ENCODE measurements at places on chromosomes 5 and 9. TPM values are rescaled to one million over a fixed set of nuclear protein-coding genes. Genes with fewer than 3 reads are reported as not detected.

GRCh38 chr9:137441289-137441934 is at the start of gene ENTPD8:
Gene ENTPD8, minus strand, starts transcription at chr9:137441357. Its CDS starts 3,072 bp downstream, at chr9:137438285.
- H3K4me1 ChIP-seq, result peaks cover 9% of the 10 kb centered on the region
- no peak within 1 kb of the TSS for H3K27ac ChIP-seq
- H3K27me3 ChIP-seq, result peaks cover 9% of the 10 kb centered on the region
- no peak for DNase-seq
- no peak within 1 kb of the TSS for H3K4me3 ChIP-seq

- no peaks in the 10 kb centered on the region for H3K27me3 ChIP-seq
- H3K4me1 ChIP-seq, result no peaks in the 10 kb centered on the region
- no peak overlapping the region for H3K27ac ChIP-seq
- no peaks in the 10 kb centered on the region for H3K36me3 ChIP-seq
- no peak for DNase-seq
Observed at GRCh38 chr5:178415353-178415752, 174.8 kb downstream of the COL23A1 start.

The RGP1 gene
- total RNA-seq, result 7.4 TPM

GRCh38 chr5:135248801-135249231 is 150.2 kb downstream of the MACROH2A1 start:
- peaks cover 44% of the 10 kb centered on the region for H3K4me1 ChIP-seq
- H3K4me3 ChIP-seq, result no peak overlapping the region
- DNase-seq, result no peak
- H3K27me3 ChIP-seq, result no peaks in the 10 kb centered on the region
- H3K27ac ChIP-seq, result no peak overlapping the region
- H3K36me3 ChIP-seq, result no peaks in the 10 kb centered on the region

The ATP10B gene
- total RNA-seq, result not detected

The NDUFB6 gene
- 70.3 TPM for total RNA-seq

- H3K27me3 ChIP-seq, result no peaks in the 10 kb centered on the region
- no peak for DNase-seq
- H3K4me3 ChIP-seq, result no peak overlapping the region
- H3K27ac ChIP-seq, result no peak overlapping the region
- H3K36me3 ChIP-seq, result no peaks in the 10 kb centered on the region
- peaks cover 11% of the 10 kb centered on the region for H3K4me1 ChIP-seq
Observed at GRCh38 chr9:116096046-116096445, 57.5 kb upstream of the PAPPA start.

DNA sequence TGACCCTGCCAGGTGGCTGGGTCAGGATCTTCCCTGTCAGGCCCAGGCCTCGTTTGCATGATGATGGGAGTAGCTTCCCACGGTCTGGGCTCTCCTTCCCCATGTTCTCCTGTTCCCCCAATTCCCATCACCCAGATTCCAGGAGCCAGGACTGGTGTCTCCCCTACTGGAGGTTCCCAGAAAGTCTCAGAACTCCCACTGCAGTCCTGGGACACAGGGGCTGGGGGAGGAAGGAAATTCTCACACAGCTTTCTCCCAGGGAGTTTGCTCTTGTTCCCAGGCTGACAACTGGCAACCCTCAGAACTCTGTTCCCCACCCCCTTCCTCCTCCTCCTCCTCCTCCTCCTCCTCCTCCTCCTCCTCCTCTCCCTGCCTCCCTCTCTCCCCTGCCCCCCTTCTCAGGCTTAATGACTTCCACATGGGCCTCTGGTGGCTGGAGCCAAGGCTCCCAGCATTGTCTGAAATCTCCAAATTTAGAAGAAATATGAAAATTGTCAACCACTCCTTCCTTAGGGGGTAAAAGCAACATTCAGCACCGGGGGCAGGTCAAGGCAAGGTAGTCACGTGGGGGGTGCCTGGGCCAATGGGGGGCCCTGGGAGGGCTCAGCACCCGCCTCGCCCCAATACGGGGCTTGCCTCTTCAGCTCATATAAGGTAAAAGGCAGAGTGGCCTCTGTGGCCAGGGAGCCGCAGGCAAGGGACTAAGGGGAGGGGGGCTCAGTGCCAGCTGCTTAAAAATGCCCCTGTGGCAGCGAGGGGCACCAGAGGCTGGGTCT is 27.3 kb upstream of the IL17B start:
- peak overlapping the region; percentile 52 for H3K4me3 ChIP-seq
- peaks cover 93% of the 10 kb centered on the region for H3K4me1 ChIP-seq
- peaks cover 40% of the 10 kb centered on the region for H3K36me3 ChIP-seq

GRCh38 chr5:60102961-60103693 is 209.6 kb upstream of the PDE4D start:
- H3K4me1 ChIP-seq, result no peaks in the 10 kb centered on the region
- no peak overlapping the region for H3K27ac ChIP-seq
- DNase-seq, result peak; percentile 11
- no peak overlapping the region for H3K4me3 ChIP-seq

- DNase-seq, result peak; percentile 16
- no peaks in the 10 kb centered on the region for H3K4me1 ChIP-seq
- H3K27me3 ChIP-seq, result peaks cover 9% of the 10 kb centered on the region
- no peak overlapping the region for H3K4me3 ChIP-seq
Observed at GRCh38 chr5:2721385-2722138, 29.9 kb downstream of the IRX2 start.

GRCh38 chr5:154196955-154197652 is 6.6 kb downstream of the GALNT10 start:
- peaks cover 55% of the 10 kb centered on the region for H3K4me1 ChIP-seq
- no peak overlapping the region for H3K4me3 ChIP-seq
- peaks cover 47% of the 10 kb centered on the region for H3K36me3 ChIP-seq
- H3K27ac ChIP-seq, result no peak overlapping the region
- DNase-seq, result no peak

DNA sequence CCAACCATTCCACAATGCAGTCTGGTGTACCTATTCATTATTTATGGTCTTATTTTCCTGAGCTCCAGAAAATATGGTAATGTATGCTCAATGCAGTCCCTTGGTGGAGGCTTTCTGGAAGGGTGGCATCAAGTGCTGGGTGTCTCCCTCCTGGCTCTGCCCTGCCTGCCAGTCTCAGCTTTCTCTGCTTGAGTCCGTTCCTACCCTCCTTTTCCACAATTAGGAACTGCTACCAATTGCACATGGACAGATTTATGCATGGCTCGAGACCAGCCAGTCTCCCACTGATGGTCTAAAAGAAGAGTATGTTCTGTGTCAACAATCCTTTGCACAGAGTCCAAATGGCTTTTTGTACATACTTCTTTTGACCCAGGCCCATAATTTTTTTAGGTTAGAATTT is 189.8 kb downstream of the TLE1 start:
- no peaks in the 10 kb centered on the region for H3K27me3 ChIP-seq
- no peaks in the 10 kb centered on the region for H3K36me3 ChIP-seq
- H3K4me3 ChIP-seq, result no peak overlapping the region
- H3K27ac ChIP-seq, result no peak overlapping the region
- no peak for DNase-seq
- H3K4me1 ChIP-seq, result peaks cover 11% of the 10 kb centered on the region

The ZDHHC12 gene
- 47.1 TPM for total RNA-seq

GRCh38 chr5:150320044-150320613 is 17.4 kb upstream of the ARSI start:
- H3K27me3 ChIP-seq, result no peaks in the 10 kb centered on the region
- no peak overlapping the region for H3K4me3 ChIP-seq
- H3K27ac ChIP-seq, result peak overlapping the region; percentile 38
- H3K36me3 ChIP-seq, result no peaks in the 10 kb centered on the region
- peak; percentile 75 for DNase-seq

The FOXD4L5 gene
- not detected for total RNA-seq

The ARID3C gene
- not detected for total RNA-seq

DNA sequence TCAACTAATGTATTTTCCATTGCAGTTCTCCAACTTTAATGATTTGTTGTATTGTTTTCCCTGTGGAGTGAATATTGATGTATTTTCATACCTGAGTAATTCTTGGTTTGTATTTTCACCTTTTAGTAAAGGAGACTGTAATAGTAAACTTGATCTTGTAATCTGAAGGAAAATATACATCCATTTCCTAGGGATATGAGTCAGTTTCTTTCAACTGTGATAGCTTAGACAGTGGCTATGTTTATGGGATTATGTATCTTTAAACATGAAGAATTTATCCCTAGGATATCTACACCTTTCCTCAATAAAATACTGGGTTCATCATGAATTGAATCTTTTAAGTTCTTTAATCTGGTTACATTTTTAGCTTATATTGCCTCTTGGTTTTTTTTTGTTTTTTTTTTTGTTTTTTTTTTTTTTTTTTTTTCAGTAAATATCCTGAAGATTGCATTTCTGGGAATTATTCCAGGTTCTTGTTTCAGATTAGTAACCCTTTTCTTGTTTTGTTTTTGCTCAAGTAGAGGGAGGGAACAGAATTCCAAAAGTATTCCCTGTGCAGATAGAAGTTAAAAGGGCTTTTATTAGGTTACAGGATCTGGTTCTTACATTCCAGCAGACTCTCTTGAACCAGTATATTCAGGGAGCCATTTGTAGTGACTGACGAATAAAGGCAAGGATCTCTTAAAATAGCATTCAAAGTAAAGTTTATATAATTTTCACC is 7.1 kb downstream of the WDR36 start:
- no peaks in the 10 kb centered on the region for H3K27me3 ChIP-seq
- H3K36me3 ChIP-seq, result peaks cover 79% of the 10 kb centered on the region
- no peak for DNase-seq
- H3K27ac ChIP-seq, result no peak overlapping the region

The PCDH12 gene
- total RNA-seq, result not detected

DNA sequence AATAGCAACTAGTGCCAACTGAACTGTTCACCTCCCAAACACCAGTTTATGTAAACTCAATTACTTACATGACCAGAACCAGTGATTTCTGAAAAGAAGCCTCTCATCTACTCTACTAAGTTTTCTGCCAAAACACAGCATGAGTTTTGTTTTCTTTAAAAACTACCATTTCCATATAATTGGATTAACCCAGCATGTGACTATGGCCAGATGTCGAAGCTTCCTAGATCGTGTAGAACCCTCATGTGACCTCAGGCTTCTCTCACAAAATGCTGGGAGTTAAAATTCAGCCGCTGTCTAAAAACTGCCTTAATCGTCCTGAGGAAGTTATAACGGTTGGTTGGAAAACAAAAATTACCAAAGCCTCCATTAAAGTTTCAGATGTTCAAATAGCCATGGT is 303.5 kb downstream of the IRX1 start:
- no peaks in the 10 kb centered on the region for H3K27me3 ChIP-seq
- no peak overlapping the region for H3K27ac ChIP-seq
- no peak overlapping the region for H3K4me3 ChIP-seq
- no peaks in the 10 kb centered on the region for H3K36me3 ChIP-seq
- no peak for DNase-seq

- DNase-seq, result no peak
- H3K4me1 ChIP-seq, result peaks cover 42% of the 10 kb centered on the region
- peaks cover 39% of the 10 kb centered on the region for H3K36me3 ChIP-seq
- H3K4me3 ChIP-seq, result peak overlapping the region; percentile 54
Observed at GRCh38 chr9:130694205-130694604, 625 bp downstream of the EXOSC2 start.

DNA sequence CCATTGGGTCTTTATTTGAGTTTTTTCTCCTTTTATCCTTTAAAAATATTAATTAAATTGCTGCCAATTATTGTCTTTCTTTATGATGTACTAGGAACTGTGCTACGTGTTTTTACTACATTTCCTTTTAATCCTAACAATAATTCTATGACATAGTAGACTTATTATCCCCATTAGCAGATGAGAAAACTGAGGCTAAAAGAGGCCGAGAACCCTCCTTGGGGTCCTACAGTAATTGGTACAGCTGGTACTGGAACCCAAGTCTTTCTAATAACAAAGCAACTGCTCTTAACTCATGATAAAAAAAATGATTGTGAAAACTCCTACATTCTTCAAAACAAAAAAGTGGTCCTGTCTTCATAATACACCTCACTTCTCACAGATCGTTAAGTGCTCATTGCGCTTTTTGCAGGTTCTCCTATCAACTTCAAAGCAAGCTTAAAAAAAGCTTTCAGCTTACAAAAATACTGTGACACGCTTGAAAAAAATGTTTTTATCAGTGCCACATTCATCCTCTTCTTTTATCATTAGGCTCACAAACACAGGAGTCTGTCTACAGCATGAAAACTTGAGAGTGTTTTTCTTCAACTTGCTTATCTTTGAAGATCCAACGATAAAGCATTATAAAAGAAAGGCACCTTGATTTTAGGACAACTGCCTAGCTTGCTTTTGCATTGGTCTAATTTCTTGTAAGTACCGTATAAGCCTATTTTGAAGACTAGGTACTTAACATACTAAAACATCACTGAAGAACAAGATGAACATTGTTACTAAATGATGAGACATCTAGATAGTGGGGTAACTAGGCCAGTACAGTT is 32.4 kb downstream of the FYB1 start:
- no peak for DNase-seq
- no peaks in the 10 kb centered on the region for H3K36me3 ChIP-seq
- H3K4me3 ChIP-seq, result no peak overlapping the region
- peaks cover 4% of the 10 kb centered on the region for H3K4me1 ChIP-seq

- no peaks in the 10 kb centered on the region for H3K27me3 ChIP-seq
- no peak for DNase-seq
- no peak overlapping the region for H3K4me3 ChIP-seq
- no peak overlapping the region for H3K27ac ChIP-seq
Observed at GRCh38 chr5:21678526-21678925, 1174.6 kb downstream of the CDH12 start.

DNA sequence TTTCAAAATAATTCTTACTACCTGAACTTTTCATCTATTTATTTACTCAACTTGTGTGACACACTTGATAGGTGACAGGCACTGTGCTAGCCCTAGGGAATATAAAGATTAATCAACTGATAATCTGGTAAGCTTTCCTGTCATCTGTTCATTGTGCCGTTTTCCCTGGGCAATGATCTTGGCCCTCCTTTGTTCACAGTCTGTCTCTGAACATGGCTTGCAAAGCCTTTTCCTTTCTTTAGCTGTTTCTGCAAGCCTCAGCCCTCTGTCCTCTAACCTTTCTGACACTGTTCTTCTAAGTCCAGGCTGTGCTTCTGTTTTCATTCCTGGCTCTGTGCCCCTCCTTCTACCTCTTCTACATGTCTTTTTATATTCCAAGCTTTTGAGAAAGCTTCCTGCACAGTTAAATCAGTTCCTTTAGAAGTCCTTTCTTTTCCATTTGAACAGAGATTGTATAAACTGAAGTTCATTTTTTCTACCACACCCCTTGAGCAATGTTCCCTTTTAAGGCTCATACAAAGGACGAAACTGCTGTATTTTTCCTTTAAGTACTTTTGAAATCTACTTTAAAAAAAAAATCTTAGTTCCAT is 803.0 kb upstream of the ZNF608 start:
- no peak overlapping the region for H3K4me3 ChIP-seq
- no peaks in the 10 kb centered on the region for H3K36me3 ChIP-seq
- H3K4me1 ChIP-seq, result peaks cover 16% of the 10 kb centered on the region
- H3K27me3 ChIP-seq, result no peaks in the 10 kb centered on the region
- no peak overlapping the region for H3K27ac ChIP-seq
- DNase-seq, result no peak

The FOXD4L3 gene
- not detected for total RNA-seq

- H3K27ac ChIP-seq, result no peak overlapping the region
- H3K27me3 ChIP-seq, result no peaks in the 10 kb centered on the region
- H3K4me3 ChIP-seq, result no peak overlapping the region
- no peak for DNase-seq
- H3K4me1 ChIP-seq, result peaks cover 10% of the 10 kb centered on the region
- no peaks in the 10 kb centered on the region for H3K36me3 ChIP-seq
Observed at GRCh38 chr9:120692901-120693699, 21.2 kb downstream of the MEGF9 start.

- H3K27me3 ChIP-seq, result no peaks in the 10 kb centered on the region
- peaks cover 48% of the 10 kb centered on the region for H3K36me3 ChIP-seq
- no peaks in the 10 kb centered on the region for H3K4me1 ChIP-seq
- no peak for DNase-seq
- H3K4me3 ChIP-seq, result no peak overlapping the region
- H3K27ac ChIP-seq, result no peak overlapping the region
Observed at GRCh38 chr9:136856541-136857141, 4.5 kb downstream of the MAMDC4 start.

Measured in SJSA1 (cell line).